ENCODE measurements at places on chromosomes 5 and 9.

DNA sequence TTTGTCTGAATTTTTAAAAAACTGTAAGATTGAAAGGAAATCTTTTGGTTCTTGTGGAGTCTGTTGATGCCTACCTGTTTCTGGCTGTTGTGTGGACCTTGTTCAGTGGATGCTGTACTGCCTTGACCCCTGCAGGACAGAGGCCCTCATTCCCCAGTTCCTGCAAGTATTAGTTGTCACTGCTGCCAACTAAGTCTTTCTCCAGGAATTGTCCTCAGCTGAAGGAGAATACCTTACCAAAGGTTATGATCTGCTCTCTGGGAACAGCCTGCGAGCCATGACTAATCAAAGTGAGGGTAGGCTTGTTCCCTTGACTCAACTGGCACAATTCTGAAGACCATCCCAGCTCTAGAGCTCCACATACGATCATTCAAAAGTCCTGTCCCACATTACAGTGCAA, 145.3 kb upstream of the FST start:
- no peak for DNase-seq

DNA sequence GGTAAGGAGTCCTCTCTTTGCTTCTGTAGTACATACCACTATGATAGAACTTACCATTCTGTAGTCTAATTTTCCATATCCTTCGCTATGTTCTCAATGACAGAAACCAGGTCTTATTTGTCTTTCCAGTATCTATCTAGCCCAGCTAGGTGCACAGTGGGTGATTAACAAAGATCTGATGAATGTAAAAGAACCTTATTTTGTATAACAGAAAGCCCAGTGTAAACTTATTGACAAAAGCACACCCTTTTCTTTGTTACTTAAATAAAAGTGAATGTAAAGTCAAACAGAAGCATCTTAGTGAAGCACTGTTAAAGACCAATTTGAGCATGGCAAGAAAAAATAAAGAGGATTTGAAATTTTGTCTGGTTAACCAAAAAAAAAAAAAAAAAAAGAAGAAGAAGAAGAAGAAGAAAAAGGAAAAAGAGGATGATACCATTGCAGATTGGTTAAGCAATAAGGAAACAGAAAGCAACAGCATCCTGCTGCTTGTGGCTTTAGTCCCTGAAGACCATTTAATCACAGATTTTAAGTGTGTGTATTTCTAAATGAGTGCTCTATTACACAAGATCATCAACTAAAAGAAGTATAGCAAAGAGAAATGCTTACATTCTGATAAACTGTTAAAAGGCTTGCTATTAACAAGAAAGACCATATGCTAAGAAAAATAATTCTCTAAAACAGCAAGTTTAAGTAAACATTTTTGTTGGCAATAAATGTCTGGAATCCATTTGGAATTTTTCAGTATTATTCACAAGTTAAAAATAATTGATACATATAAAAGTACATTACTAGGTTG, 21.2 kb downstream of the MEGF9 start:
- no peak for DNase-seq

- no peak for DNase-seq
Observed at GRCh38 chr5:10827571-10827970, 66.5 kb upstream of the DAP start.

DNA sequence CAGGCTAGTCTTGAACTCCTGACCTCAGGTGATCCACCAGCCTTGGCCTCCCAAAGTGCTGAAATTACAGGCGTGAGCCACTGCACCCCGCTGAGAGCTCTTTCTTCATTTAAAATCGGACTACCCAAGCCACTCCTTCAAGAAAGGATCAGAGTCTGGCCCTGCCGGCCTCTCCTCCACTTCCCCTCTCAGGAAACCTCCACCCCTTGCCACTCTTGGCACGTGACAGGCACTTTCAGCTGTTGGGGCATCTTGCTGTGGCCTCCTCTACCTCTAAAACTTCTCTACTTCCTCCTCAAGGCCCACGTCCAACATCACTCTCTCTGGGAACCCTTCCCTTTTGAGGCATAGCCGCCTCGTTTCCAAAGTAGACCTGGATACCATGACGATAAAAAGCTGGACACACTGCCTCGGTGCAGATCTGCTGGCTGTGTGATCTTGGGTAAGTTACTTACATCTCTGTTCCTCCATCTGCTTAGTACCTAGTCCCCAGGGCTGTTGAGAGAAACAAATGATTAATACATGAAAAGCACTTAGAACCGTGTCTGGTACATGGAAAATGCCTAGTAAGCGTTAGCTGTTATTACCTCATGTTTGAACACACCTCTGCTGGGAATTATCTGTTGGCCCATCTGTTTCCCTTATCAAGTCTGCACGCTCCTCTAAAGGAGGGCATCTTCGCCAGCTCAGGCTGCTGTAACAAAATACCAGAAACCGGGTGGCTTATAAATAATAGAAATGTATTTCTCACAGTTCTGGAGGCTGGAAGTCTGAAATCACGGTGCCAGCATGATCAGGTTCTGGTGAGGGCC, 55.3 kb downstream of the SMIM23 start:
- DNase-seq = no peak

DNA sequence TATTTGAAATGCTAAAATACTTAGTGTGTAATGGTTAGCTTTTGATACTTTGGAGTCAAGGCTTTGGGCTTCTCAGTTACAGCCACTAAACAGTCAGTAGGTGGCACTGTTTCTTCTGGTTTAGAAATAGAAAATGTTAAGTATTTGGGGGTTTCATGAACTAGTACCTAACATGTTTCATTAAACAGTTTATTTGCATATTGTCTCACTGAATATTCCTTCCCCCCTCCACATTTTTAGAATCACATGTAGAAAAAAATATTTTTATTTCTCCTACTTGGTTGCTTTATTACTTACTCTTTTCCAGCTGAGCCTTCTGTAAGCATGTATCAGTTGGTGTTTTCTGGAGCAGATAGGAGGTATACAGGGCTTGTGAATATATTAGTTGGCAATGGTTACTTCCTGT, 48.0 kb downstream of the IPO11 start:
- DNase-seq = no peak

GRCh38 chr5:60399507-60399906, 300.5 kb downstream of the DEPDC1B start:
- no peak for DNase-seq

GRCh38 chr9:115492869-115493268, 374.9 kb upstream of the TNC start:
- no peak for DNase-seq

GRCh38 chr9:118940473-118940872, 428.8 kb downstream of the BRINP1 start:
- DNase-seq = no peak

DNA sequence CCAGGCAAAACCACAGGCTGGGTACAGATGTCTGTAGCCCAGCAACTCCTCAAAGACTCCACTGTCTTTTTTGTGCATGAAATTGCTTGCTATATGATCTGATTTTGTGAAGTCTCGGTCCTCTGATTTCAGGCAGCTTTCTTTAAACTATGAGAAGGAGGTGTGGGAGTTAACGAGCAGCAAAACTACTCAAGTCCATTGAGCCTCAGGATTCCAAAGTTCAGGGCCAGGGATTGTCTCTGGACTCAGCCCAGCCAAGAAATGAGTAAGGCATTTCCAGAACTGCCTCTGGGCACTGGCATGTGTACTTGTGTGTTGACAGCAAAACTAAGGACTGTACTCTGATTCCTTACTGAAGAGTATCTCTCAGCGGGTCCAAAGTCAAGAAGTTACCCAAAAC, 53.4 kb upstream of the GLIS3 start:
- no peak for DNase-seq

DNA sequence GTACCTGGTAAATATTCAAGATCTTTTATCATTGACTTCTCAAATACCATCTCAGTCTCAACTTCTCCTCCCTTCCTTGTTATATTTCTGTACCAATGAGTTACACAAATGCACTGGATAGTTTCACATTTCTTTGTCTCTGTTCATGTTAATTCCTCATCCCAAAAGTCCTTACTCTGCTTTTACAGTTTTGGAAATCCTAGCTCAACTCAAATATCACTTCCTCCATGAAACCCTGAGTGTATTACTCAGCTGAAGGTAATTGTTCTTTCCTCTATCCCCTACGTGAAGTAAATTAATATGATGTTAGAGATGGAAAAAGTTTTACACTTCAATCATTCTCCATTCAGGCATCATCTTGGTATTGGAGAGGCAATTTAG, 241.5 kb downstream of the TLE4 start:
- no peak for DNase-seq

GRCh38 chr9:68927165-68927564, 86.7 kb downstream of the PRKACG start:
- no peak for DNase-seq

DNA sequence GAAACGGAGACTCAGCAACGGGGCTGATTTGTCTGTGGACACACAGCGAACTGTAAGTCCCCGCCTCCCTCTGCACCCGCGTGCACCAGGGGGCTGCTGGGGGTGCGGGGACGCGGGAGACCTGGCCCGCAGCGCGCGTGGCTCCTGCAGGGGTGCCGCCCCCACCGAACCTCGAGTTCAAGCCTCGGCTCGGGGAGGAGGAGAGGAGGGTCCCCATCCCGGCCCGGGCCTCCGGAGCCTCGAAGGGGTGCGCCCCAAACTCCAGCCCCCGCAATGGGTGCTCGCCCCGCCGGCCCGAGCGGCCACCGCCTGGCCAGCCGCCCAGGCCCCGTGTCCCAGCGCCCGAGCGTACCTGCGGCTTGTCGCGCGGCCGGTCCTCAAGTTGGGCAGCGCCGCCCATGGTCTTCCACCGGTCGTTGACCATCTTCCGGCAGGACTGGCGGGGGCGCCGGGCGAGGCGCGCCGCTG, 829 bp downstream of the FIBCD1 start:
- no peak for DNase-seq

DNA sequence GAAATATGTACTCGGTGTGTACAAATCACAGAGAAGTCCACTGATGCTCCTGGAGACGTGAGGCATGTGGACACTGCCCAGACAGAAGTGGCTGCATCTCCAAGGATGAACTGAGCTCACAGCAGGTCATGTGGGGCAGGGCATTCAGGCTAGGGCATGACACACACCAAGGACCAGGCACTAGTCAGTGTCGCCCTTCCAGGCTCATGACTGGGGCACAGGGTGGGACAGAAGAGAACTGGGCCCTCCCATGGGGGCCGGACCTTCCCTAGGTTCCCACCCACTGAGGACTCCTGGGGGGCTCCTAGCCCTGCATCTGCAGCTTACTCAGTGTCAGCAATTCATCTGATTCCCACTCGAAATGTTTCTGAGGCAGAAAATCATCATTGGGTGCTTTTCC, 256.8 kb upstream of the IRX4 start:
- no peak for DNase-seq

GRCh38 chr5:180675036-180675635, 25.7 kb upstream of the FLT4 start:
- no peak for DNase-seq

- peak; percentile 92 for DNase-seq
Observed at GRCh38 chr5:181246276-181247049, 2.8 kb upstream of the RACK1 start.

DNA sequence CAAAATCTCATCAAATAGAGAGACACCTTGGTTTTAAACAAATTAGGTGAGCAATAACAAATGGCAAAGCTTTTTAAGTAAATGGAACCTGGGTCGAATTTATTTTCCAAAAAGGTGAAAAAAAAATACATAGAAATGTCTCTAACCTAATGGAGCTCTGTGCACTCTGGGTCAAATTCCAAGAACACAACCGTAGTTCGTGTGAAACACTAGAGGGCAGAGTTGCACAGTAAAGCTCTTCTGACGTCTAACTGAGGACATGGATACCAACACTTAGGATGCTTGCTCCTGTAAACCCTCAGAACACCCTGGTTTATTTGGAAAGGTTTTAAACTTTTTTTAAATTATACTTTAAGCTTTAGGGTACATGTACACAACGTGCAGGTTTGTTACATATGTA, 18.9 kb downstream of the MARCHF11 start:
- no peak for DNase-seq

DNA sequence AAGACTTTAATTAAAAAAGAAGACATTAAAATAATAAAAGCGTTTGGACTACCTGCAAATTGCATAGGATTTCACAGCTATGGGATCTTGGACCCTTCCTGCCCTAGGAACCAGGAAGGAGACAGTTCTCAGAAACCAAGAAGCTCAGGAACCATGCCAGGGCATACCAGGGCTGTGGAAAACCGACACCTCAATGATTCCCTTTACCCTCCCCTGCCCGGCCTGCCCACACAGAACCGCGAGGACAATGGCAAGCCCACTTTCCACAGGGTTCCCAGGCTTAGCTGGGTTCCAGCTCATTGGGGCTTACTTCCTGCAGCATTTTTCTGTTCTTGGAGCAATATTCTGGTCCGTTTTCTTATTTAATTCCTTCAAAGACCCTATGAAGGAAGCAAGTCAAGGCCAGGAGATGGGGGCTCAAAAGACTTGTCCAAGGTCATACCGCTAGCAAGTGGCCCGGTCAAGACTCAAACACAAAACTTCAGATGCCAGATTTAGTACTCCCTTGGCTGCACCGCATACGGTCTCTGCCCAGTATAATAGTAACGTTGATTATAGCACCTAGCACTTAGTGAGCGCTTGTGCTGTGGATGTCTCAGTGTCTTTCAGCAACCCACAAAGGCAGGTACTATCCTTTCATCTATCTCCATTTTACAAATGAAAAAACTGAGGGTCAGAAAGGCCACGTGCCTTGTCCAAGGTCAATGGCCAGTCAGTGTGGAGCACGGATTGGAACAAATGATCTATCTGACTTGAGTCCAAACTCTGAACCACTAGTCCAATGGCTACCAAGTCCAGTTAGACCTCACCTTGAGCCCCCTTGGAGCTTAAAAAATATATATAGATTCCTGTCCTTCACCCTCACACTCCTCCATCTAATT, 6.8 kb downstream of the FAT2 start:
- DNase-seq = no peak

- peak; percentile 52 for DNase-seq
Observed at GRCh38 chr5:139637438-139638089, 10.6 kb upstream of the CXXC5 start.

DNA sequence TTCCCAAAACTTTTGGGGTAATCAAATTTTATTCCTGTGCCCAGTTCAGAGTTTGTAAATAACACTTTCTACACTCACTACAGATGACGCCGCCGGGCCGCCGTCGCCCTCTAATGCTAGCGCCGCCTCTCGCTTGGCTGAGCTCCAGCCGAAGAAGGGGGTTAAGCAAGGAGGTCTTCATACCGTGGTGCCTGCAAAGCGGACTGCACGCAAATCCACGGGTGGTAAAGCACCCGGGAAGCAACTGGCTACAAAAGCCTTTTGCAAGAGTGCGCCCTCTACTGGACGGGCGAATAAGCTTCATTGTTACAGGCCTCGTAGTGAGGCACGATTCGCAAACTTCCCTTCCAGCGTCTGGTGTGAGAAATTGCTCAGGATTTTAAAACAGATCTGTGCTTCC, 280.4 kb downstream of the MEF2C start:
- peak; percentile 44 for DNase-seq

DNA sequence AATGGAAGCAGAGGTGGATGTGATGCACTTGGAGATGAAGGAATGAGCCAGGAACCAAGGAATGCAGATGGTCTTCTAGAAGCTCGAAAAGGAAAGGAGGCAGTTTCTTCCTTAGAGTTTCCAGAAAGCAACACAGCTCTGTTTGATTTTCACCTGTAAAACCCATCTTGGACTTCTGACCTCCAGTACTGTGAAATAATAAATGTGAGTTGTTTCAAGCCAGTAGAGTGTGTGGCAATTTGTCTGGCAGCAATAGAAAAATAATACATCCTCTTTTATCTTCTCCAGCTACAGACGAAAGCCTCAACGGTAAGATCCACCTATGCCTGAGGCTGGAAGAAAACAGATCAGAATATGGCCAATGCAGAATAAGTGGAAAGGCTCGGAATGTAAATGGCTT, 199.7 kb downstream of the HINT1 start:
- DNase-seq = no peak
